Activated effector memory CD4-positive, alpha-beta T cell treated with anti-CD3 and anti-CD28 coated beads, Interleukin-2, amount 50 U/mL, for 16 hours (primary cell): ENCODE measurements at places on chromosomes 3 and 15.

GRCh38 chr15:79091204-79091867, 756 bp upstream of the RASGRF1 start:
- DNase-seq: no peak

DNA sequence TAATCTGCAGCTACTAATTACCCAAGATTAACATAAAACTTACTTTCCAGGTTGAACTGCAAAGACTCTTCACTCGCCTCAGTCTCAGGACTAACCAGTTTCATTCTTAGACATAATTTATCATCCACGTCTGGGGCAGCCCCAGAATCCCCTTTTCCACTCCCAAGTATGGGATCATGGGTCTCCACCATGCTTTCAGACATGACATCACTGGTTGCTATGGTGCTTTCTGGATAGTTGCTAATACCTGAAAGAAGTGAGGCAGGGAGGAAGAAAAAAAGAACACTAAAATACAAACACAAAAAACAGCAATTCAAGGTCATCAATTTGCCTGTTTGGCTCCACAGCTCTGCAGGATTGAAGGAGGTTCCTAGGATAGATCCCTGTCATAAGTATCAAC, 46.6 kb downstream of the TP53BP1 start:
- DNase-seq: no peak

GRCh38 chr3:56762718-56763117, 39.0 kb downstream of the ARHGEF3 start:
- DNase-seq: no peak

DNA sequence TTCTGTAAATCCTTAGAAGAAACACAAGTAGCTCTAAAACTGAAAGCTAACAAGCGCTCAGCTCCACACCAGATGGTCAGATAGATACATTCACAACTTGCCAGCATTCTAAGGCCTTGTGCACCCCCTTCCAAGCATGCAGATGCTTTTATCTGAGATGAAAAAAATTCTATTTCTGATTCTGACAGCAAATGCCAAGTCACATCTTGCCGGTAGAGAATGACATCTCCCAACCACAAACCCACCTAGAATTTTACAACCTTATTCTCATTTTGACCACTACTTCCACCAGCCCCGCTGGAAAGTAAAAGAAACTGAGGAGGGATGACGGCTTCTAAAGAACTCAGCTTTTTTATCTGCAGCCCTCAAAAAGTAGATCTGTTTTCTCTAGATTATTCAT, 57.7 kb downstream of the SUMF1 start:
- no peak for DNase-seq

- no peak for DNase-seq
Measured at GRCh38 chr15:32840507-32841245, 122.9 kb downstream of the GREM1 start.

- no peak for DNase-seq
Measured at GRCh38 chr3:62632510-62633294, 242.5 kb downstream of the CADPS start.

DNA sequence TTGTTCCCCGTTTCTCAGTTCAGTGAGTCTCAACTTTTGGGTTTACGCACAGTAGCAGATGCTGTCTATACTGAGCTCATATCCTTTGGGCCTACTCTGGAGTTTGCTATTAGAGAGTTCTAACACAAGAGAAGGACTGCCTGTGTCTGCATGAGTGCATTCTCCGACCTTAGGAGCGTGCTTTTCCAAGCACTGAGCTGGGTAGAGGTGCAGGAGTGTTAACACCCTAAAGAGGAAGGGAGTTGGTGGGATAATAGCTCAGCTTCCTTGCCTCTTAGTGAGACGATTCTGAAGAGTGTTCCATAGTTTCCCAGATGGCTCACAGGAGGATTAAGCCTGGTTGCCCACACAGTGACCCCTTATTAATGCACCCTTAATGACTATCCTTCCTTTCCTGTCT, 6.9 kb upstream of the OXSR1 start:
- DNase-seq: no peak
